ENCODE measurements at places on chromosomes 12 and 14.
A peak's percentile ranks its signal among the peaks of the same experiment; 100 is the strongest.

DNA sequence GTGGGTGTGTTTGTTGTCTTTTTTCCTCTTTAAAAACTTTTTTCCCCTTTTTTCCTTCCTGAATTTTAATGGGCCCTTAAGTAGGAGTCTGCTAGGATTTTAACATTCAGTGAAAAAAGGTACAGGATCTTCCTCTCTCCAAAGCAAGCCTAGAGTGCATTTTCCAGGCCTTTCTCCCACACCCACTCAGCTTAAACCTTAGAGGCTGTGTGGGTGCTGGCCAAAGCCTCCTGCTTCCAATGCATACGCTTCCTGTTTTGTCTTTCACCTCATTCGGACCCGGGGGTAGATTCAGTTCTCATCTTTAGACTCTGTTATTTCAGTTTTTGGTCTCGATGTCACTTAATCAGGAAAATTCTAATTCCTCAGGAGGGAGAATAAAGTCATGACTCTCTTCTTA is 51.2 kb downstream of the TMEM30B start:
- no peak for DNase-seq

DNA sequence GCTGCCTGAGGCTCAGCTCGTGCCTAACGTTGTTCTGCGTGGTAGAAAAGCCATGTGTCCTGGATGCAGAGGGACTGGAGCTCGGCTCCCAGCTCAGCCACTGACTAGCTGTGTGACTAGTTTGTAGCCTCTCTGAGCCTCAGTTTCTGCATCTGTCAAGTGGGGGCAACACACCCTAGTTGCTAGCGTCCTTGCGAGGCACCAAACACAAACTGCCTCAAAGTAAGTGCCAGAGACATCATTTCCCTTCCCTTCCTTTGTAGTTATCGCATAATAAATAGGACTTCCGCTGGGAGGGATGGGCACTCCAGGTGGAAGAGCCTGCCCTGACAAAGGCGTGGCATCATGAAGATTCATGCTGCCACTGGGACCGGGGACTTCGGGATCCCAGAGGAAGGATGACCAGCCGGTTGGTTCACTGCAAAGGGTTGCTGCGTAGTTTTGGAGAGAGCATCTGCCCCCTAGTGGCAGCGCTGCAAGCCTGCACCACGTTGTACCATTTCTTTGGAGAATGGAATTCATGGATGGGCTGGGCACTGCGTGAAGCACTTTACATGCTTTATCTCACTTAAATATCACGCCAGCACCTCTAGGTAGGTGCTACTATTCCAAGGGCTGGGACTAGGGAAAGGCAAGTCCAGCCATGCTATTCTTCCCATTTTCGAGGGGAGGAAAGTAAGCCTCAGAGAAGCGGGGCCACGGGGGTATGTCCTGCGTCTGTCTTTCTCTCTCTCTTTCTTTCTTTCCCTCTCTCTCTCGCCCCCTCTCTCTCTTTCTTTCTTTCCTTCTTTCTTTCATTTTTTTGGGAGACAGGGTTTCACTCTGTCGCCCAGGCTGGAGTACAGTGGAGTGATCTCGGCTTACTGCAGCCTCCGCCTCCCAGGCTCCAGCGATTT is 4.6 kb downstream of the CCDC197 start:
- peak; percentile 43 for DNase-seq

GRCh38 chr12:40502322-40502721 is 189.9 kb upstream of the CNTN1 start:
- no peak for DNase-seq

GRCh38 chr12:98769068-98769467 is 124.0 kb downstream of the APAF1 start:
- no peak for DNase-seq

DNA sequence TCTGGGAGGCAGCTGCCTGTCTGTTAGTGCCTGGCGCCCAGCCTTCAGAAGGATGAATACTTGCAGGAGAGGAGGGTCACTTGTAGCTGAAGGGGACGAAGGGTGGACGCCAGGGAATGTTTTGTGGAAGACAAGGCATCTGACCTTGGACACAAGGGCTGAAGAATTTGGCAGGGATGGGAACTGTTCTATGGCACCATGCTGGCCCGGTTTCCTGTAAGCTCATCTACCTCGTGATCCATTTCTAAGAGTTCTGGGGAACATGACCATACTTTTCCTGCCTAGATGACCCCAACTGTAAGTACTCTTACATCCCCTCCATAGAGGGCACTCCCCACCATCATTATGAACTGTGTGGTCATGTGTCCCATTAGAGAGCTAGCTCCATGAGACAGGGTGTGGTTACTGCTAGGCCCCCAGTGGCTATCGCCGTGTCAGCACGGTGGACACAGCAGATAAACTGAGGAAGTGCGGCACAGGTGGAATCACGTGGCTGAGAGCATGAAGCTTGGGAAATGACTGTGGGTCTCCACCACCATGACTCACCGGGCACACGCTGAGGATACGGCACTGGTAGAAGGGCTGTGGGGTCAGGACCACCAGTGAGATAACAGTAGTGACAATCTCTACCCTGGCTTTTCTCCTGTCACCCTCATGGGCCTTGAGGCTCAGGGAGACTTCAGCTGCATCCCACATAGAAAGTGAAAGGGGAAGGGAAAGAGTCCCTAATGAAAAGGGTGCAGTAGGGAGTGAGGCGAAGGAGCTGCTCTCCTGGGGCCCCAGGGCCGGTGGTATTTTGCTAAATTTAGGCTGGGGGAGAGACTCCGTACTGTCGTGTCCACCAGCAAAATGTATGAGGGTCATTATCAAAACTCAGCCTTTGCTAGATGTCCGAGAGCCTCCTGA is 252.6 kb downstream of the FOXN3 start:
- no peak for DNase-seq

DNA sequence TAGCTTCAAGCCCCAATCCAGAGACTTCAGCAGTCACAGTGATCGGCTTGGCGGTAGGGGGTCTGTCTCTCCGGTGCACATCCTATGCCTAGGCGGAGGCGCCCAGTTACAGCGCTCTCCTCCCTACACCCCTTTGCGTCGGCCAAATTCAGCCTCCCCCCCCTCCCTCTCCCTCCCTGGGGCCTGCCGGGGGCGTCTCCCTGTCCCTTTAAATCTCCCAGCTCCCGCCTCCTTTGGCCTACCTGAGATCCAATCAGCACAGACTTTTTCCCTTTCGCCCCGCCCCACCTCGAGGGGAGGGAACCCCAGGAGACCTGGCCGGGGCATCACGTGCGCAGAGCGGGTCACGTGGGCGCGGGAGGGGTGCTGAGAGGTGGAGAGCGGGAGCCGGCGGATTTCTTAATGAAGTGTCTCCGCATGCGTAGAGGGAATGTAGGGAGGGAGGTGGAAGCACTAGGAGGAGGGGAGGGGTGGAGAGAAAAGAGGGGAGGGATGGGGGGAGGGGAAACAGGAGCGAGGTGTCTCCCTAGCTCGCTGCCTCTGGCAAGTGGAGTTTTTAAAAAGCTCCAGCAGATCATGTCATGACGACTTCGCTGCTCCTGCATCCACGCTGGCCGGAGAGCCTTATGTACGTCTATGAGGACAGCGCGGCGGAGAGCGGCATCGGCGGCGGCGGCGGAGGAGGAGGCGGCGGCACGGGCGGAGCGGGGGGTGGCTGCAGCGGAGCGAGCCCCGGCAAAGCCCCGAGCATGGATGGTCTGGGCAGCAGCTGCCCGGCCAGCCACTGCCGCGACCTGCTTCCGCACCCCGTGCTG is at the start of gene HOXC13:
TSS of gene HOXC13 (plus strand) at position 506 of the 815 bp plus-strand sequence. CDS start at position 582, 76 bp downstream.
- DNase-seq, result no peak

- DNase-seq, result no peak
Measured at GRCh38 chr12:52354200-52354599, 13.1 kb downstream of the KRT85 start.

GRCh38 chr12:93704625-93705024 is 27.4 kb downstream of the CRADD start:
- DNase-seq, result no peak

DNA sequence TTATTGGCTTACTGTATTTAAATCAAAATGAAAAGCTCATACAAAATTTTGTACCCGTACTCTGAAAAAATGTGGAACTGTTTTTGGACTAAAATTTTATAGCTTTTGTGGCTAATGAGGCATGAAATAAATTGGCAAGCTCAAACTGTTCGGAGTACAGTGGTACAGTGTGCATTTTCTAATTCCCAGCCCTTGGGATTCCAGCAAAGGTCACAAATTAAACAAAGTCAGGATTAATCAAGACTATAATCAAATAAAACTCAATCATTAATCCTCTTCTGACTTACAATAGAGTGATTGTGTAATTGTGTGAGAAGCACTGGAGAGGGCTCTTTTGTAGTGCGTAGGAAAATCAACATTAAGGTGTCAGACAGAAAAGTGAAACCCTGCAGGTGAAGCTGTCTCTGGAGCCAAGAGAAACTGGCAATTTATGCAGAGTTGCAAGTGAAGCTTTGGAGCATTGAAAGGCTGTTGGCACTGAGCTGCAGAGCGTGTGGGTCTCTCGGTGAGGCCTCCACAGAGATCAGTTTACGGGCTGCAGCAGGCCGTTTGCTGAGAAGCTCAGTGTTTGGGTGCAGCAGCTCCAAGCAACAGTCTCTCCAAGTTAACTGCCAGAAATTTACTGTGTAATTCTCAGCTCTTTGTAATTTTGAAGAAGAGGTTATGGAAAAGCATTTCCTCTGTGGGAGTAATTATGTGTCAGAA is 275.9 kb downstream of the FBXL14 start:
- no peak for DNase-seq

DNA sequence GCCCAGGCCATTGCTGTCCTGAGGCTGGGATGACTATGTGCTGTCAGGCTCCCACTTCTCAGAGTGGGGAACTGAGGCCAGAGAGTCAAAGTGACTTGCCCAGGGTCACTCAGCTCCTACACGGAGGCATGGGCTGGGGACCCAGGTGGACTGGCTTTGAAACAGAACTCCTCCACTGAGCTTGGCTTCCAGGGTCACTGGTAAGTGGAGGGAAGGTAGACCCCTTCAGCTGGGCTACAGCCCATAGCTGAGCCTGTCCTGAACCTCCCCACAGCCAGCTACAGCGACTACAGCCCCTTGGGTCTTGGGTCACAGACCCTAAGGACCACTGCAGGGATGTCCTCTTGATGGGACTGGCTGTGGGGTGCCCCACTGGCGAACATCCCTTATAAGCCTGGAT is 40.3 kb upstream of the TRAF3 start:
- DNase-seq, result no peak

GRCh38 chr14:60085693-60086092 is 6.0 kb upstream of the PCNX4 start:
- no peak for DNase-seq

DNA sequence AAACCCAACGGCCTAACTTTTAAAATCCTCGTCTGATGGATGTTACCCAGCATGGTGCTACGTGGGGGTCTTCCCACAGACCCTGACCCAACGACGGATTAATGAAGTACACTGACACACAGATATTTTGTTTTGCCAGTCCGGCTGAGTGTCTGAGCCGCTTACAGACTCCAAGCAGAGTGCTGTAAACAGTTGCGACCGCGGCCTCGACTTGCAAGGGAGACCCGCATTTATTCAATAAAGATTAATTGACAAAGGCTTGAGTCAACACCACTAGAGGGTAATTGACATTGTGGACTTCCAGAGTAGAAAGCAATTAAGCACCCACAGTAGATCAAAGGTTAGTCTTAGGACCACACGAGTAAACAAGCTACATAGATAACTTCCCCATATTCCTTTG is 1042.4 kb downstream of the AACS start:
- DNase-seq, result no peak

DNA sequence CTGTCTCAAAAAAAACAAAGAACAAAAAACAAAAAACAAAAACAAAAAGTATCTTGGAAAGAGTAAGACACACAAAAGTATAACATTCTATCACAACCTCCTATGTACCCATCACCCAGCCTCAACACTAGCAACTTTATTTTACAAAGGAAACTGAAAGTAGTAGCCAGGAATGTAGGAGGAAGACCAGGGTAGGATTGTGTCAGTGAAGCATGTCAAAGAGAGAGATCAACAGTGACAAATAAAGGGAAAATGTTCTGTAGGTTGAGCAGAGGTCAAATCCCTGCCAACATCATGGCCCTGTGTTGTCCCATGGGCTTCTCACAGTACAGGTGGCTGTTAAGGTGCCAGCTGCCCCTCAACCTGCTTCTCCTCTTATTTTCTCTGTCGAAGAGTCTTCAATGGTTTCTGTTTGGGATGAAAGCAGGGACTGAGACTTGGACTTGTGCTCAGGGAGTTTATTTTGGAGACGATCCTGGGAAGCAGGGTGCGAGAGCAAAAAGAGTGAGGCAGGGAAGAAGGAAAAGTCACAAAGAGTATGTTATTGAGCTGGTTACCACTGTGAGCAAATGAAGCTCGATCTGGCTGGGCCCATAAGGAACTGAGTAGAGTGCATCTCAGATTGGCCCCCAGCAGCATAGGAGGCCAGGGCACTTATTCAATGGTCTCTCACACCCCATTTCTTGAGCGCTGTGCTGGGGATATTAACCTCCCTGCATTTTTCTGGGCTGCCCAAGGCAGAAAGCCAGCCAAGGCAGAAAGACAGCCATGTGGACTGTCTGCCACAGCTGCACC is 29.4 kb upstream of the CTDSP2 start:
- no peak for DNase-seq

DNA sequence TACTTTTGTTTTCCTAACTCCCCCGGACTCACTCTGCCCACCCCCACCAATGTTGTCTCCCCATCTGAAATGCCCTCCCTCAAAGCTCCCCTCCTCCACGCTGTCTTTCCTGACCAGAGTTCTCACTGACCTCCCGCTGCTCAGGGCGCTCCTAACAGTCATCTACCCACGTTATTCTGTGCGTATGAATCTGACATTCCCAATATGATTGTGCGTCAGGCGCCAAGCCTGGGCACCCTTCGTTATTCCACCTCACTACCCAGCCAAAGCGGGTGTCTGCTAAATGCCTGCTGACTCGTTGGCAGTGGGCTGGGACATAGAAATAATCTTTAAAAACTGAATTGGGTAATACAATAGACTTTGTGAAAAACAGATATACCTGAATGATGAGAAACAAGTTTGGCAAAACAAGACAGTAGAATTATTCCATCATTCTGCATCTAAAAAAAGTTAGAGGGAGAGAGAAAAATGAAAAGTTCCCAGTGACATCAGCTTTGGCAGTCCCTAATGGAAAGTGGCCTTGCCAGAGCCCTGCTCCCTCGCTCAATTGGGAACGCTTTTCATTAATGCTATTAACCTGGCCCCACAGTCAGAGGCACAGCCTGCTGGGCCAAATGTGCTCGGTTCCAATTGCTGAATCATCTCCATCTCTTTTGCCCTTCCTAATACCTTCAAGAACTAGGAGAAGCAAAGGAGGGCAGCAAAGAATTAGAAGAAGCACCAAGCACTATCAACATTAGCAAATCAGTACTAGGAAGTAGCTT is 74.0 kb upstream of the PLXNC1 start:
- DNase-seq, result no peak
